ENCODE measurements at places on chromosomes 6 and 20.

- DNase-seq, result no peak
These were observed 17.1 kb upstream of the MOXD1 start for GRCh38 chr6:132418235-132418965.

DNA sequence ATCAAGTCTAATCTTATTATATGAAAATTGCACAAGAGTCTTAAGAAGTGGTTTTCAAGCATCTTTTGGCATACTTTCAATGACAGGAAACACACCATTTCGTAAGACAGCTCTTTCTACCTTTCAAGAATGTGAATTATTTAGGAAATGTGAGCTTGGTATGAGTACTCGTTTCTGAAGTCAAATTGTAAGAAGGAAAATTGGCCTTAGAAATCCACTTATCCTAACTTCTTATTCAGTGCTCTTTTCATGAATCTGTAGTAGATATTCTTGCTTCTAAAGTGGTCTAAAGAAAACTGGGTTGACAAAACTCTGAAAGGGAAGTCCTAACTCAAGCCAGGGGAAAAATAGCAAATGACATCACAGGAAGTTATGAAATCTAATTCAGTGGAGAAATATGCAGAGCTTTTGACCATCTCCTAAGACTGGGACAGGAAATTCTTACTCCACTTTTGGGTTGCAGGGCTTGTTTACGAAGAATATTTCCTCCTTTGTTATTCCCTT is 38.5 kb upstream of the OGFRL1 start:
- DNase-seq, result peak; percentile 94

- DNase-seq, result no peak
These were observed 102.4 kb upstream of the MAP7 start for GRCh38 chr6:136652656-136653055.

GRCh38 chr20:53617791-53618489 is 24.3 kb upstream of the ZNF217 start:
- no peak for DNase-seq

DNA sequence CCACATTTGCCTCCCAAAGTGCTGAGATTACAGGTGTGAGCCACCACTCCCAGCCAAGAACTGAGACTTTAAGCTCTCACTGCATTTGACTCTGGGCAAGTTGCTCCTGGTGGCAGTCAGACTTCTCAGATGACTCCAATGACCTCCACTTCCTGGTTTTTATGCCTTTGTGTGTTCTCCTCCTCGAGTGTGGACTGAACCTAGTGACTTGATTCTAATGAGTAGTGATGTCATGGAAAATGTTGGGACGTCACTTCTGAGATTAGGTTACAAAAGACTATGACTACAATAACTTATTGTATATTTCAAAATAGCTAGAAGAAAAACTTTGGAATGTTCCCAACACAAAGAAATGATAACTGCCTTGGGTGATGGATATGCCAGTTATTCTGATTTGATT is 12.0 kb downstream of the SPINT3 start:
- no peak for DNase-seq

- peak; percentile 67 for DNase-seq
These were observed 22.8 kb upstream of the KHDC1 start for GRCh38 chr6:73285674-73286283.

- DNase-seq, result no peak
These were observed 19.3 kb downstream of the KIAA1755 start for GRCh38 chr20:38241201-38241600.

- DNase-seq, result no peak
These were observed 761.2 kb downstream of the TENT5A start for GRCh38 chr6:80991316-80991715.

DNA sequence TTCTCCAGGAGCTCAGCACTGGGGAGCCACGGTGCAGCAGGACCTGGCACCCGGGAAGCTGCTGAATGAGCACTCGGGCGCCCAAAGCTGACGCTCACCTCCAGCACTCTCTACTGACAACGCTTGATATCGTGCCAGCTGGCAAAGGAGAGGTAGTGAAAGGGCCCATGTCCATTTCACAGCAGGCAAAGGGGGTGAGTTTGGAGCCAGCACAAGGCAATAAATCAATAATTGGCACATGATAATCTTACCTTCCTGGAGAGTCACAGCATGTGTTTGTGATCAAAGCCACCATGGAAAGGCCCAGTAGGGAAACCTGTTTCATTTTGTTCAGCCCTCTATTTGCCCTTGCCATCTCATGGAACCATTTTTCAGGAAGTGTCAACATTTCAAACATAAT is 23.3 kb upstream of the SMIM26 start:
- no peak for DNase-seq

- DNase-seq, result peak; percentile 4
These were observed 115.6 kb upstream of the B3GAT2 start for GRCh38 chr6:71072508-71072907.

DNA sequence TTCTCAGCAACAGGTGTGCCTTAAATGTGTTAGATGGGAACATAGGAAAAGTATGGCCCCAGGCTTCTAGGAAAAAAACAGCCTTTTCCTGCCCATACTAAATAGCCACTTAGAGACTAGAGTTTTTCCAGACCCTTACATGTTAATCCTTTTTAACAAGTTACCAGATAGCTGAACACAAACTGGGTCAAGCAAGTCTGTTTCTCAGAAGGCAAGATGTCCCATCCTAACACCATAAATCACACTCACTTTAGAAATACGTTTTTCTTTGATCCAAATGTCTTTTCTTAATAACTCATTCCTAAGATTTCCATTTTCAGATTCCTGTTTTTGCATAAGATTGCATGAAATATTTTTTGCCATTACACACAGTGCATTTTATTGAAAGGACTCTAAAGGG is 241.3 kb downstream of the KCNQ5 start:
- DNase-seq, result no peak

- no peak for DNase-seq
These were observed 2.3 kb downstream of the TINAG start for GRCh38 chr6:54310377-54311152.

DNA sequence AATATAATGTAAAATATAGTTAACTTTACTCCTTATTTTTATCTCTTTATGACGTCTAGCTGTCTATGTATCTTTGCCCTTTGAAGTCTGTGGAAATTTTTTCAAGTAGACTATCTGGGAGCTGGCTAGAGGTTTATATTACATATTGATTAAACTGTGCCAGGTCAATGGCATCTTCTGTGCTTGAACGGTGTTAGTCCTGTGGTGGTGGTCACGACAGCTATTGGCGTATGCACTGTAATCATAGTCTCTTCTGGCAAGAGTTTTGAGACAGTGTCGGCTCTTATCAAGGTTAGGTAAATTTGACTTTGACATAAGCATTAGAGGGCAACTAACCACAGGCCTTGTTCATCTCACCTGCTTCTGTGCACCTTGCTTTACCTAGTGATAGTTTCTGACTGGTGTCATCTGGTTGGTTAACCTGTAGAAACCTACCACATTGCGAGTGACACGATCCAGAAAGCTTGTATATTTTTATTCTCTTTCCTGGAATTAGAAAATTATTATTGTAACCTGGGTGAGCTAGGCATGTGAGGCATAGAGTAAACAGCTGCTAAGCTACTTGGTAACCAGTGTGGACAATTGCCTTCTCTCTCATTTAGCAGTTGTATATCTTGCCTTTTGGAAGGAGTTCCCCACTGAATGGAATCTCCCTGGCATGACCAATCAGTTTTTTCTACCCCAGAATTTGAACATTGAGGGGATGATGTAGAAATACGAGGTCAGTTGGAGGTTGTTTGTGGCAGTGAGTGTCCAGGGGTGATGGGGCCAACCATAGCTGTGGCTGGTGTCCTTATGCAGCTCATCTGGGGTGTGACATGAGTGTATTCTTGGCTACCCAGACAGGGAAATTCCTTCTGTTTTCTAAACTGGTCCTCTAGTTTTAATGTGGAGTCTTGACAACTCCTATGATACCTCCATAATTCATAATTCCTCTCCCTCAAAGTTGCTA is 45.9 kb downstream of the SH3BGRL2 start:
- no peak for DNase-seq

DNA sequence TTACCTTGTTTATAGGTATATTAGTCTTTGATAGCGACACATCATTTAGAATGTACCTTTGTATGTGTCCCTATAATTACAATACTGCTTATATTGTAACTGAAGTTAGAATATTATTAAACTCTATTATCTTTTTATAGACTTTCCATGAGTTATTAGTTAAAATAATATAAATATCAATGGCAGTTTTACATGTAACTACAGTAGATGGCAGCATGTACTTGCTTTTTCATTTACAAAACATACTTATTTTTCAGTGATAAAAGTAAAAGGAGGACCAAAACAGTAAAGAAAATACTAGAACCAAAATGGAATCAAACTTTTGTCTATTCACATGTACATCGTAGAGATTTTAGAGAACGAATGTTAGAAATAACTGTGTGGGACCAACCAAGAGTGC is 364.3 kb downstream of the RIMS1 start:
- peak; percentile 30 for DNase-seq

GRCh38 chr6:100803264-100804045 is 77.7 kb downstream of the ASCC3 start:
- DNase-seq, result no peak

DNA sequence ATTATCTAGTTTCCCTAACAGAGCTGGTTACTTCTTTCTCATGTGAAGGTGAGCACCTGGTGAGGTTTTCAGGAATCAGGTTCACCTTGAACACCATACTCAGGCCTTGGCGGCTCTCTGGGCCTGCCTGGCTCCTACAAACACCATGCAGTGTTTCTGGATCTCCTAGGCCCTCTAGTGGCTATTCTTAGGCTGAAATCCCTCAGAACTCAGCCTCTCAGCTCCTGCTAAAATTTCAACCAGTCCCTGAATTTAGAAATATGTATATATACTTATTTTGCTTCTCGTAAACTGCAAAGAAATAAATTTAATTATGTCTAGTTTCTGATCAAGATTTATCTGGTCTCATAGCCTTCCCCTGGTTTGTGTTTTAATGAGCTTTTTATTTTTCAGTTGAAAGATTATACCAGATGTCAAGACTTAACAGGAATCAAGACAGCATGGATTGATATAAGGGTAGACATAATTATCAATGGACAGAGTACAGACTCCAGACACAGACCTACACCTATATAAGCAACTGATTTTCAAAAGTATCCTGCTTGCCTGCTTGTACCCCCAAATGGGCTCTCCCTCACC is 55.9 kb downstream of the ANKEF1 start:
- peak; percentile 46 for DNase-seq

DNA sequence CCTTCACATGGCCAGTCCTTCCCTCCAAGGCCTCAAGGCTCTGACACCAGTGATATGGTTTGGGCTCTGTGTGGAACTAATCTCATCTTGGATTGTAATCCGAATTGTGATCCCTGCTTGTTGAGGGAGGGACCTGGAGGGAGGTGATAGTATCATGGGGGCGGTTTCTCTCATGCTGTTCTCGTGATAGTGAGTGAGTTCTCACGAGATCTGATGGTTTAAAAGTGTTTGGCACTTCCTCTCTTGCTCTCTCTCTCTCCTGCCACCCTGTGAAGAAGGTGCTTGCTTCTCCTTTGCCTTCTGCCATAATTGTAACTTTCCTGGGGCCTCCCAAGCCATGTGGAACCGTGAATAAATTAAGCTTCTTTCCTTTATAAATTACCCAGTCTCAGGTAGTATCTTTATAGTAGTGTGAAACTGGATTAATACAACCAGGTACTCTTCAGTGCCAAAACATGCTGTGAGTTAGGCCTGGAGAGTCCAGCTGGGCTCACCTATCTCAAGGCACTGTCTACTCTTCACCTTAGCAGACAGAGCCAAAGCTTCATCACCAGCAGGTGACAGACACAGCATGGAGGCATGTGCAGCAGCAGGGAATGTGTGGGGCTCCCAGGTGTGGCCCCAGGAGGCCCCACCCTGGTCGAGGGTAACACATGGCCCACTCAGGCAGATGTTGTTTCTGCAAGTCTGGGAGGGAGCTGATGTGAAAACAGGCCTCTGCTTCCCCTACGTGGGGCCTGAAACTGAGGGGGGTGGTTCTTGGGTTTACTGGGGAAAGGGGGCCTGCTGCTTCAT is 97.5 kb upstream of the CDYL start:
- no peak for DNase-seq

- DNase-seq, result no peak
These were observed 56.5 kb upstream of the DACT2 start for GRCh38 chr6:168376120-168376519.

GRCh38 chr20:16224836-16225235 is 348.4 kb downstream of the KIF16B start:
- no peak for DNase-seq

DNA sequence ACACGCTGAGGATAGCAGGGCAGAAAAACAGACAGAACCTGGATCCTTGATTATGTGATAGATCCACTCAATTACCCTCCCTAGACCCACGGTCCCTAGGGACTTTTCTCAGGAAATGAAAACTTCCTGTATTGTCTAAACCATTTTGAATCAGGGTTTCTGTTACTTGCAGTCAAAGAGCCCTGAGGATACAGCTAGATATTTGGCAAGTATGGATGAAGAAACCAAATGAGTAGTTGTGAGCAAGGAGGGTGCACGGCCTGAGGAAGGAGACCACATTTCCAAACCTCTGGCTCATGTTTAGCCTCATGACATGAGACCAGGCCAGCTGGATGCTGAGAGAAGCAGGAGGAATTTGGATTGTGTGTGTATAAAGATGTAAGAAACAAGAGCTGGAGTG is 91.6 kb downstream of the MRPL14 start:
- no peak for DNase-seq

DNA sequence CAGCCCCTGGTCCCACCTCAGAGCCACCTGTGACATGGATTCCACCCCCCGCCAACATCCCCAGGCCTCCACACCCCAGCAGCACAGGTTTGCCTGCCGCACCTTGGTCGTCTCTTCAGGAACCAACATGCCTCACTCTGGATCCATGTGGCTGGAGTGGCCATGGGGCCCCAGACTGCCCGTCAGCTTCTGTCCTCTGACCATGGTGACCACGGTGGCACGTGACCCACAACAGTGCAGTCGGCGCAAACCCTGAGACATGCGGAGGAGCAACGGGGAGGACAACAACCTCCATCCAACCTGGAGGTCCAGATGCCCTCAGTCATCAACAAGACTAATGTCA is 85.6 kb downstream of the ANKRD60 start:
- no peak for DNase-seq

DNA sequence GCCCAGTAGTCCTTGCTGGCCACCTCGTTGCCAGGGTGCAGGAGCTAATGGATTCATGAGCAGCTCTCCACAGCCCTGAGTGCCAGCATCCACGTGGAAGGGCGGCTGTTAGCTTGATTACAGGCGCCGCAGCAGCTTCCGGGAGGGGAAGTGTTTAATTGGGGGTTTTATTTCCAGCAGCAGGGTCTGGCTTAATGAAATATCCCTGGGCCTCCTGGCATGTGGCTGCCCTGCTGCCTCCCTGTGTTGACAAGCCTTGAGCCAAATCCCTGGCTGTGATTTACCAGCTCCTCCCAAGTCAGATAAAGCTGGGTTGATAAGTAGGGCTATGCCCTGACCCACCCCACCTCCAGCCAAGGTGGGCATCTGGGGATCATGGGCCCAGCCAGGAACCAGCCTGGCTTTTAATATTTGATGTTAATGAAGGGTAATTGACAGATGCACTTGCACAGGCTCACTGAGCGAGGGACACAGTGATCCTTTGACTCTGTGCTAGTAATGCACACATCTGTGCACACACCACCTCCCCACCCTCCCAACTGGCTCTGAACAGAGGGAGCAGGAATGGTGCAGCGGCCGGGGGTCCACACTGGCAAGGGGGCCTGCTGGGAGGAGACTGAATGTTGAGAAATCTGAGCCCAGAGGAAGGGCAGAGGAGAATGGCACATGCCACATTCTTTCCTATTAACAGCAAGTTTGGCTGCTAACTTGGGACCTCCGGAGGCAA is 13.6 kb downstream of the GLP1R start:
- no peak for DNase-seq

- peak; percentile 42 for DNase-seq
These were observed 119.9 kb upstream of the PREP start for GRCh38 chr6:105522626-105523322.
